ENCODE measurements at places on chromosomes 3 and 15.

GRCh38 chr15:89401631-89402517 is 67.2 kb upstream of the POLG start:
- no peak for DNase-seq

- no peak for DNase-seq
Measured at GRCh38 chr15:55334997-55335396, 16.0 kb downstream of the PIGB start.

GRCh38 chr3:184050217-184050847 is 2.5 kb upstream of the HTR3C start:
- DNase-seq: peak; percentile 74

GRCh38 chr3:113174801-113175485 is 36.4 kb upstream of the BOC start:
- DNase-seq: no peak

DNA sequence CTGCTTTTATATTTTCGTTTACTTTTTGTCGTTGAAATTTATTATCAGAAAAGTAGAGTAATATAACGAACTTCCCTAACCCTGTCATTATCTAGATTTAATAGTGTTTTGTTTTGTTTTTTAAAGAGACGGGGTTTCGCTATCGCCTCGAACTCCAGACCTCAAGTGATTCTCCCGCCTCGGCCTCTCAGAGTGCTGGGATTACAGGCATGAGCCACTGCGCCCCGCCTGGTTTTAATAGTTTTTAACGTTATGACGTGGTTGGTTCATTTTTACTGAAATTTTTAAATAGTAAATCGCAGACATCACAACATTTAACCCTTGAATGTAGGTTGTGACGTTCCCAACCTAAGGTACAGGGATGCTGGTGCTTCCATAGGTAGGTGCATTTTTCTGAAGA is 1.0 kb downstream of the NGRN start:
- DNase-seq: no peak

DNA sequence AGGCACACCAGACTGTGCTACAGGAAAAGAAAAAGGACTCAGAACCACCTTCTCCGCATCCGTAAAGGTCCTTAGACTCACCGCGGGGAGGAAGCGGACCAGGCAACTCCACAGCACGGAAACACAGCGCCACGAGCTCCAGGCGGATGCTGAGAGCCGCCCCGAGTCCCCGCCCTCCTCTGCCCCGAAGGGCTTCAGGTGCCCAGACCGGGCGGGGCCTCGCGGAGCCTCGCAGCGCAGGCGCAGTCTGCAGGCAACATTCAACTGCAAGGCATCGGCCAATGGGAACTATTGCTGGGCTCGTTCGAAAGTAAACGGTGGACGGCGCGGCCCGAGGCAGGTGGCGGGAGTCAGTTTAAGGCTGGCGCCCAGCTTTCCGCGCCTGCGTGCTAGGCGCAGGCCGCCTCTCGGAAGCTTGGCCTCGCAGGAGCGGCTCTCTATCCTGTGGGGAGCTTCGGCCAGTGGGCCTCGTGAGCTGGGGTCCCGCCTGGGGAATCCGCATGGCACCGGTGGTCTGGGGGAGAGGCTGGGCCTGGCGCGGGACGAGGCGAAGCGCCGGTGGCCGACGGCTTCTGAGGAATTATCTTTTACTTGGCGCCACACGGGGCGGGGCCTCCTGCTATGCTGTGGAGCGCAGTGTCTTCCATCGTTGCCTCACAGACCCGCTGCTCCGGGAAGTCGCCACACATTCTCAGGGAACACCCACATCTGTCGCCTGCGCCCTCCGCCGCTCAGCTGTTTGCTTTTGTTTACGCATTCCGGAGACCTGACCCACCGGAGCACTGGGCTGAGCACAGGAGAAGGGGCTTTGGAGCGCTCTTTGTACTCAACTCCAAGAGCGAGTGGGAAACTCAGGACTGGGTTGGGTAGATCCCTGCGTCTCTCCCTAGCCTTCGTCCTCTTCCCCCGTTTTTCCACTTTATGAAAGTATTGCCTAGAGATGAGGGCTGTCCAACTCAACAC is at the start of gene TRIM59:
TSS of gene TRIM59 (minus strand) at position 151 of the 963 bp plus-strand sequence. CDS start 10,603 bp downstream, outside the sequence.
- DNase-seq: peak; percentile 75

- no peak for DNase-seq
Measured at GRCh38 chr15:91529534-91529933, 324.0 kb upstream of the SLCO3A1 start.

DNA sequence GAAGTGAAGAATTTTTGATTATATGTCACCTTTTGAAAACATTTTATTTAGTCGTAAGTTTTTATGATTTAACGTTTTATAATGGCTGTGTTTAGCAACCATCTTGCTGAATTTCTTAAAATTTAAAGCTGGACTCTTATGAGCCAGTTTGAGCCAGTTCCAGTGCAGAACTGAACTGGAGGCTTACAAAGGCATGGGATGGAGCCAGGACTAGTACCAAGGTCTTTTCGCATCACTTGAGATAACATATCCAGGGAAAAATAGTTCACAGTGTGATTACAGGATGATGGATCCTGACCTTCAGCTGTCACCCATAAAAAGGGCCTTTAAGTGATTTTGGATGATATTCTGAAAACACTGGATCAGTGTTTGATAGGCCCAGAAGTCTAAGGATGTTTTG is 51.0 kb downstream of the USP13 start:
- DNase-seq: no peak

GRCh38 chr15:81301385-81301784 is 22.6 kb downstream of the STARD5 start:
- DNase-seq: no peak

- DNase-seq: no peak
Measured at GRCh38 chr3:97821287-97821773, 481 bp upstream of the CRYBG3 start.

DNA sequence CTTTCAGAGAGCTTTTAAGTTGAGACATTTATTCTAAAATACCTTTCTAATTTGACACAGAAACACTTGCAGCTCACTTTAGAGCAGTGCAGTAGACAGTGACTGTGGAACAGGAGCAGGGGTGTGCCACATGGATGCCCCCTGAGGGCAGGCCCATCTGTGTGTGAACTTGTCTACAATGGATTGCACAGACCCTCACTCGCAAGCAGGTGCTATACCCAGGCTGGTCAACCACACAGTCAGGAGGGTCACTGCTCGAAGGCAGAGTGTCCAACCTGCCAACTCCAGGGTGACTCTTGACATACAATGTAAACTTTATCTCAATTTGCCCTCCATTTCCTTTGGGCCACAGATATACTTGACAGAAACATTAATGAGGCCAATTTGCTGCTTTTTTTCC is 437.2 kb downstream of the EPHB1 start:
- DNase-seq: no peak

DNA sequence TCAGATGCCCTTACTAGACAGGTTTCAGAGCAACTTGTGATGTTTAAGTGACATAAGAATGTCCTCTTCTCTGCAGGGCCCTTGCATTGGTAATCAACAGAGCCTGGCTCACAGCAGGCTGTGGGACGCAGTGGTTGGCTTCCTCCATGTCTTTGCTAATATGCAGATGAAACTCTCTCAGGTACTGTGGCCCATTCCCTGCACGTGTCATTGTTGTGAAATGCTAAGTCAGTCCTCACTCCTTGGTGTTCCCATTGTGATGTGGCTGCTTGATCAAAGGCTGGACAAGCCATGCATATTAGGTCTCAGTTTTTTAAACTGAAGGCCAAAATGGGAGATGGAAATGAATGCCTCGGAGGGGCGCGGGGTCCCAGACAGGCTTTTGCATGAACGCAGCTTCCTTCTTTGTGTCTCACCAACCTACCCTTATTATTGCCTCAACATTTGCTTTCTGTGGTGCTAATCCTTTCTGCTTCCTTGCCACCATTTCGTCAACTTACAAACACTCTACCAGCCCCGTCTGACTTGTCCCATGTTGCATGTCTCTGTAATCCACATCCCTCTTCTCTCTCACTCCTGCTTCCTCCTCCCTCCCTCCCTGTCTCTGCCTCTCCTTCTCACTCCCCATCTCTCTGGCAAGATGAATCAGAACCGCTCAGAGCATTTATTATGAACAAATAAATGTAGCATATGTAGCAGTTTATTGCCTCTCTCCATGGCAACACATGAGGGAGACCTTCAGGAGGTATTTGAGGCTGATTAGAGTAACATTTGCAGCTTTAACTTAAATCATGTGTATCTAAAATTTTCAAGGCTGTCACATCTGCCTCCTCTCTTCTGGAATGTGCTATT is 133.2 kb upstream of the CHRM5 start:
- no peak for DNase-seq

DNA sequence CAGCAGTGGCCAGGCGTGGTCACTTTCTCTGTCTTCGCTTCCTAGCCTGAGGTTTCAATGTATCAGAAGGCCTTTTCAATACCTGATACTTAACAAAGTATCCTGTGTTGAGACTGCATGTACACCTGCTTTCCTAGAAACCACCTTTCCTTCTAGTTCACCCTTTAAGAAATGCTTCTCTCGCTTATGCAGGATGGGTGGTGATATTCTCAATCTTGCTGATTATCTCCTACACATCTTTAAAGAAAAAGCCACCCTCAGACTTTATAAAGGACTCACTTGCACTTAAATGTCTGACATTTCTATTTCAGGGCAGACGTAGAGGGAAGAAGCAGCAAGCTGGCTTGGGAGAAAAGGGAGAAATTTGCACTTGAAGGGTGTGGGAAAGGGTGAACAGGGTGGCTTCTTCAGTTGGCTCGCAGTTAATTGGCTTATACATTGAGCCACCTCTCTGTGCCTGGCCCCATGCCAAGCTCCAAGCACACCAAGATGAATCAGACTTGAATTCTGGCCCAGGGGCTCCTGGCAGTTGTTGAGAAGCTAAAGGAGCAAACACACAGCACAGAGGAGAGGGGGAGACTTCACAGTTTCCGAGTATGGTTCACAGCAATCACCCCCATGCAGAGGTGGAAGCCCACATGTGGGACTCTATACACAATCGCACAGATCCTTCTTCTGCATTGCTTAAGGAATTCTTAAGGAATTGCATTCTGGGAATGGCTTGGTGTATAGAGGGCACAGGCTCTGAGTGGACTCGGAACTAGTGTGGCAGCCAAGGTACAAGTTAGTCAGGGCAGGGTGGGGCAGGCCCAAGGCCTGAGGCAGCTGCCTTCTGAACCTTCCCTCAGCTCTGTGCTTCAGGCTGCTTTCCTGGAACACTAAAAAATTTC is 1.3 kb downstream of the ARL6IP5 start:
- no peak for DNase-seq

DNA sequence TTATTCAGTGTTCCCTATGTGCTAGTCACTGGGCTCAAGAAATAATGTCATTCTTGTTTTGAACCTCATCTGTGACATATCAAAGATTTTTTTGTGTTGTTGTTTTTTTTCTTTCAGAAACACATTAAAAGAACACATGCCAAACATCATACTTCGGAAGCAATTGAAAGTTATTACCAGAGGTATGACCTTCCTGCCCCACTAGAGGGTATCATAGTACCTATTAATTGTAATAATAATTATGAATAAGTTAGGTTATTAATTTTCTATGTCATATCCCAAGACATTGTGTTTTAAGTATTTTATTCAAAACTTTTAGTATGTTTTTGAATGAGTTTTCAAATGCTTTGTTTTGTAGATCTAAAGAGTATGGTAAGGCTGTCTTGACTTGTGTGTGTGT is 65.7 kb downstream of the CDIN1 start:
- no peak for DNase-seq

All from NCI-H2029 treated with DMSO at 0.1 percent for 48 hours (cell line).